Cardiac muscle cell (in vitro differentiated cells and primary cell): ENCODE measurements at places on chromosomes 4 and X.

- no peak for DNase-seq
These were observed 446.3 kb upstream of the GNPDA2 start for GRCh38 chr4:45172636-45173035.

- DNase-seq: no peak
These were observed 18.4 kb upstream of the HERC6 start for GRCh38 chr4:88360256-88360655.

DNA sequence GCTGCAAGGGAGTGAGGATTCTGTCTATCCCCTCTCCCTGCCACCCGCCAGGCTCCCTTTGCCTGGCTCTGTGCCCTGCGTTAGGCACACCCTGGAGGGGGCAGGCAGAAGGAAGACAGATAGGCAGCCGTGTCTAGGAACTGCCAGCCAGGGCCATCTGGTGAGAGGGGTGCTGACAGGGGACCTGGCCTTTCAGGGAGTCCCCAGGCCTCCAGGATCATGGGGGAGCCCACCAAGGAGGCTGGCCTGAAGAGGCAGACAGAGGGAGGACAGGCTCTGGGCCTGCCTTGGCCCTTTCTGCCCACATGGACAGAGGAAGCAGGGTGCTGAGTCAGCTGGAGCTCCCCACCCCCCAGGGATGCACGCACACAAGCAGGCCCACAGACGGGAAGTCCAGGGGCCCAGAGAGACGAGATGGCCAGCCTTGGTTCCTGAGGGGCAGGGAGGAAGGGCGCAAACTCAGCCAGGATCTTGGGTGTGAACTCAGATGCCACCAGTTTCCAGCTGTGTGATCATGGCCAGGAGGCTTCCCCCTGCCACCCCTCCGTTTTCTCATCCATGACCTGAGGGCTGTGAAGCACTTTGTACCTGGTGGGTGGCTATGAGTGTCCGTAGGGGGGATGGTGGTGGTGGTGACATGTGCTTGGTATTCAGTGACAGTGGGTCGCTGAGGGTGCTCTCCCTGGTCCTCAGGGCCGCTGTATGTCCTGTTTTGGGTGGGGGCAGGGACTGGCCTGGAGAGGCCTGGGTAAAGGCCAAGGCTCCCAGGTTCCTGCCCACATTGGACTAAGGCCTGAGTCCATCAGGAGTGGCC is 1.8 kb downstream of the SH3BP2 start:
- peak; percentile 92 for DNase-seq

DNA sequence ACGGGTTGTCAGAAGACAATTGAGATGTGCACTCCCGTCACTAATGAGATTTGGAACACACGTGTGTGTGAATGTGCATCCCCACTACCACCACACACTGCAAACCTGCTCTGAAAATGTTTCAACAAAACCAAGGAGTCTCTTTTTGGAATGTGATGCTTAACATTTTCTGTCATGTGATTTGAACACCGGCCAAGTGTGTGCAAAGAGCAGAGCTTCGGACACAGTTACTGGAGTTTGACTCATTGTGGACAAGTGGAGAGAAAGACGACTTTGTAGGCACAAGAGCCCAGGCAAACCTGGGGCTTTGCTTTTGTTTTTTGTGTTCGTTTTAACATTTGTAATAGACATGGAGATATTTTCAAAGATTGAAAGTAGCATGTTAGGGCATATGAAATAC is 49.2 kb downstream of the CCKAR start:
- peak; percentile 68 for DNase-seq

DNA sequence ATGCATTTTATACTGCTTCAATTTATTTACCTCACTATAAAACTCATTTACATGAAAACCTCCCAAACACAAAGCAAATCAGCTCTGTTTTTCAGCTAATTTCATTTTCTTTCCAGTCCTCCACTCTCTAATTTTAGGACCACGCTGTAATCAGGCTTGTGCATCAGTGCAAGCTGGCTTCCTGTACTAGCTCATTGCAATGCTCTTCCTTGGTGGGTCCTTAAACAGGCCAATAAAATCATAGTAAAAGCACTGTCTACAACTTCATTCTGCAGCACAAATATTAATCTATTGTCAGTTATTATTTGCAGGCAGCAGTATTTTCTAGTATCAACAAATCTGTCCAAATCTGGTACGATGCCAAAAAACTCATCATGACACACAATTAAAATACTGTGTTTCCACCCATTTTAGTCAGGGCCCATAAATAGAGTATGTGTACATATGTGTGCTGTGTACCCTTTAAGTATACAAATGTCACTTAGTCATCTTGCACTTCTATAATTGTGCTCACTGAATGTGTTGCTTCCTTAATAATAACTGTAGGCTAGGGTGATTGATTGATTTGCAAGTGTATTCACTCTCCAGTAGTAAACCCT is 178.2 kb upstream of the HCCS start:
- no peak for DNase-seq
